ENCODE measurements at places on chromosomes 1 and 21.

- peak; percentile 4 for DNase-seq
Measured at GRCh38 chr1:62142496-62142895, 52.2 kb upstream of the L1TD1 start.

DNA sequence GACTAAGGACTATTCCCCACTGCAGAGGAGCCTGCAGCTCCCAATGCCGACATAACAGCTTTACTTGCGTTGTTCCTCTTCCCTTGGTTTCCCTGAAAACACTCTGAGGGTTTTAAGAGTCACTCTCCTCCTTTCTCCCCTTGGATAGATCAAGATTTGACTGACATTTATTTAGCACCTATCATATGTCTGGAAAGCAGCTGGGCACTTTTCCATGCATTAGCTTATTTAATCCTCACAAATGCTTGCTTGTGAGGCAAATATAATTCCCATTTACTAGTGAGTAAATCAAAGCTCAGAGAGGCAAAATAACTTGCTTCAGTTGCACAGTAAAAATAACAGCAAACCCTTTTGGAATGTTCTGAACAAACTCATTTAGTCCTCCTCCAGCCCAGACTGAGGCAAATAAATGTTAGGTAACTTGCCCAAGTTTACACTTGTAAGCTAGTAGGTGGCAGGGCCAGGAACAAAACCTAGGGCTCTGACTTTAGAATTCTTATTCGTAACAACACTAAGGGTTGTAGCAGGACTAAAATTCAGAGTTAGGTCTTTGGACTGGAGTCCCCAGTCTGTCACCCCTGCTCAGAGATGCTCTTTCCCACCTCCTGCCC, 81.4 kb downstream of the KCND3 start:
- DNase-seq, result no peak

DNA sequence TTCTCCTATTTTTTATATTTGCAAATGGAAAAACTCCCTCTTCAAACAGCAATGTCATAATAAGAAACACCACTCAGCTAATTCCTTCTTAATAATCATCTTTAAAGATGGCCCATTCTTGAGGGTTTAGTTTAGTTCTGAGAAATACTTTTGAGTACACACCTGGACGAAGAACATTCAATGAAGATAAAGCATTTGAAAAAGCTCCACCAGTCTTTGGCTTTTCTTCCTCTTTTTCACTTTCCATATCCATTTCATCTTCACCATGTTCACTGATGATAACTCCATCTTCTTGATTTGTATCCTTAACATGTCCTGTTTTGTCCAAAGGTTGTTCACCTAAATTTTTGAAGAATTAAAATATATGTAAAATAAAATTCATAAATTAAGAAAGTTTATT, 7.4 kb downstream of the PAXBP1 start:
- DNase-seq, result no peak

GRCh38 chr1:213399695-213400094, 348.7 kb downstream of the RPS6KC1 start:
- no peak for DNase-seq

- no peak for DNase-seq
Measured at GRCh38 chr1:231315887-231316286, 21.8 kb downstream of the EXOC8 start.

DNA sequence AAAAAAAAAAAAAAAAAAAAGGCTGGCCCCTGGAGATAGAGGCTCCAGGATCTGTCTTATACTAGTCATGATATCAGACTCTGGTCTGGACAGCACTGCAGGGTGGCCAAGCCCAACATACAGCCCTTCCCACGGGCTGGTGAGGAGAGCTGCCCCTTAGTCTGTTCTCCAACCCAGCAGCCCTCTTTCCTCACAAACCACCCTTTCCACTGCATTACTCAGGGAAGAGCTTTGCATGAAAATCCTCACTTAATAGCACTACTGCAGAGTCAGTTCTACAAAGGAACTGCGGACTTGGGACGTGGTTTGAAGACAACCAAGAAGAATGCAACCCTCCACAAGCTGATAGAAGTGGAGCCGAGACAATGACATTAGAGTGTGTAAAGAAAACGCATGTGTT, 5.7 kb downstream of the BCAR3 start:
- DNase-seq, result no peak

- DNase-seq, result no peak
Measured at GRCh38 chr1:61618755-61619154, 106.2 kb downstream of the TM2D1 start.

Measured in astrocyte (in vitro differentiated cells and primary cell).